Fibroblast of the aortic adventitia (primary cell): ENCODE measurements at places on chromosomes 7 and 10. TPM values are rescaled to one million over a fixed set of nuclear protein-coding genes. Genes with fewer than 3 reads are reported as not detected.

Gene CUZD1
- 0.72 and 1.4 TPM in 2 replicates for total RNA-seq

GRCh38 chr10:23981520-23982309, 227.2 kb upstream of the KIAA1217 start:
- DNase-seq: no peak

GRCh38 chr7:82129091-82129490, 314.5 kb downstream of the CACNA2D1 start:
- DNase-seq: no peak

DNA sequence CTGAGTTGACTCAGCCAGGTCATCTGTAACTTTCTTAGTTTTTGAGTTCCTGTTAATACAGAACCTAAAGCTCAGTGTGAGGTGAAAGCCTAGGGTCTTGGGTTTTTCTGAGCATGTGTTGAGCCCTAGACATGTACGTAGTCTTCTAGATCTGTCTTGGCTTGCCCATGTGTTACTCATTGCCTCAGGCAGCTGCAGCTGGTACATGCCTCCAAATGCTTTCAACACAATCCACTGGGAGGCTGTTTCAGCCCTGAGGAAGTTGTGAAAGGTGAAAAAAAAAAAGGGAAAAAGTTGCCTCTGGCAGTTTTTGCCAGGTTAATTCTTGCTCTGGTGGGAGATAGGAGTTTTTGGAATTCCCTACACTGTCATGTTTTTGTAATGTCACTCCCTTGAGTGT, 134.6 kb downstream of the RNF216 start:
- DNase-seq: peak; percentile 77

Gene SHOC2
- 63.9 and 70.1 TPM in 2 replicates for total RNA-seq

Gene CLDN4
- 0.54 and 0.74 TPM in 2 replicates for total RNA-seq

- no peak for DNase-seq
Observed at GRCh38 chr7:151018421-151019129, 5.7 kb downstream of the ATG9B start.

GRCh38 chr7:28484606-28484935, 72.3 kb downstream of the CREB5 start:
- DNase-seq: no peak

Gene RASSF4
- total RNA-seq: 1.9 and 3.8 TPM in 2 replicates

GRCh38 chr7:2622869-2623697, 8.7 kb upstream of the TTYH3 start:
- no peak for DNase-seq

DNA sequence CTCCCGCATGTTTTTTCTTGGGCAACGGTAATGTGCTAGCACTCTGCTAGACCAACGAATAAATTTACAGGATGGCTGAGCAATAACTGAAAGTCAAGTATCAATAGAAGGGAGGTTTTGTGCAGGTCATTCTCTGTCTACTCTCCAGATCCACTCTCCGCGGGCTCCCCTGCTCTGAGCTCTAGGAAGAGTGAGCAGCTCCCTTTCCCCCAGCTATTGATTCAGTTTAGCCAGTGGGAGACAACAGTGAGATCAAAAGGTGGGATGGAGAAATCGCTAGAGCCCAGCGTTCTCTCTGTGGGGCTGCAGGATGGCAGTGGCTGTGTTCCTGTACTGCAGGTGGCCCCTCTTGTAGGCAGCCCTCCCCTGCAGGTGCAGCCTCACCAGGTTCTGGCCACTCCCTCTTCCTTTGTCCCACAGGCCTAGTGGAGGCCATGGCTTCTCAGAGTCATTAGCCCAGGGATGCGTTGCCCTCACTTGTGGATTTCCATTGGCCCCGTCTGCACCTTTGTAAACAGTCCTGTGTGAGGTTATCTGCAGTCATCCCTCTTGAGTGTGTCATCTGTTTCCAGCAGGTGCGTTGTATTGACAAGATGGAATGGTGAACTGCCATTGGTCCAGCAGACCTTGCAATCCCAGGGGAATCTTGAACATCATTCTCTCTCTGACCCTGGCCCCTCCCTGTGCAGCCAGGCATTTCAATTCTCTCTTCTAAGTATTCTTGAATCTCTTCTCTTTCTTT, 11.1 kb downstream of the MSRB2 start:
- DNase-seq: no peak

Gene TAS2R4
- 2.3 and 4.5 TPM in 2 replicates for total RNA-seq

DNA sequence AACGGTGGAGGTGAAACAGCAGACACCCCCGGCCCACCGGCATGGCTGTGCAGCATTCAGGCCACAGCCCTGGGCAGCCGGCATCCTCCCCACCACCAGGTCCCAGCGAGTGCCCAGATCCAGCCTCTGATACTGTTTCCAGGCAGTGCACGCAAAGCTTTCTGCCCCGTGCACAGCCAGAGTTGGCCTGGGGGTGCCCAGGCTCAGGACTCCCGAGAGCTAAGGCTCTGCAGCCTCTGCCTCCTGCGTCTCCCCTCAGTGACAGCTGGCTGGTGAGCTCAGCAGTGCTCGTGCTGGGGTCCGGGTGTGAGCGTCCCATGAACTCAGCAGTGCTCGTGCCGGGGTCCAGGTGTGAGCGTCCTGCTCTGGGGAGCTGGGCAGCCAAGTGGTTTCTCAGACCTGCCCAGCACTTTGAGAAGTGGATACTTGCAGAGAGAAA, 65.4 kb downstream of the CFAP46 start:
- DNase-seq: no peak

Gene SMARCD3
- 44.9 and 59.7 TPM in 2 replicates for total RNA-seq

GRCh38 chr10:102998399-102998907, 80.4 kb downstream of the CNNM2 start:
- DNase-seq: no peak

Gene CARD11
- under 0.01 and 0.08 TPM in 2 replicates for total RNA-seq

DNA sequence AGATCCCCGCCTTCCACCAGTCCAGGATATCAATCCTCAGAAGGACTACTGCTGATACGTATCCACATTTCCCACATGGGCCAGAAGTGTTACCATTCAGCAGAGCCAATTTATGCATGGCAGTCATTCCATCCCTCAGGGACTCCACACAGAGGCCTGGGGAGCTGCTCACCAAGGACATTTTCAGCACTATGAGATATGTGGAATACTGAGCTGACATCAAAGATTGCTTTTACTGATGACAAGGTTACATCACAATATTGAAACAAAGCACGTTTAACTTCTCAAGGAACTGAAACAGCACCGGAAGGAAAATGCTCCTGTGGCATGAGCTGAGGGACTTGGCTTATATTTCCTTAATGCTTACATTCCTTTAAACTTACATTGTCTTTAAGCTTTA, 335.1 kb downstream of the BMPER start:
- peak; percentile 4 for DNase-seq

DNA sequence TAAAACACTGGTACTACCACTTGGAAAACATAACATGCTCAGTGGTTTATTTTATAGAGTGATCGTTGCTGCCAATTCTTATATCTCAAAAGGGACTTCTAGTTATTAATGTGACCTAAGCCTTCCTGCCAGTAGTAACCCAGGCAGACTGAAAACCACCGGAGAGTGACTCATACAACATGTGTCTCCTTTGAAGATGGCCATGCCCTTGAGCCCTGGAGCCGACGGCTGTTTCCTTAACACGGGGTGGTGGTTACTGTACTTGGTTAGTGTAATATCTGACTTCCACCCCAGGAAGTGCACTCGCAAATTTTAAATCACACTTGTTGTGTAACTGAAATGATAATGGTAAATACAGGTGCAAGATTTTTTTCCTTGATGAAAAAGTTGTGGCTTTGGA, 30.5 kb downstream of the JAKMIP3 start:
- DNase-seq: no peak

DNA sequence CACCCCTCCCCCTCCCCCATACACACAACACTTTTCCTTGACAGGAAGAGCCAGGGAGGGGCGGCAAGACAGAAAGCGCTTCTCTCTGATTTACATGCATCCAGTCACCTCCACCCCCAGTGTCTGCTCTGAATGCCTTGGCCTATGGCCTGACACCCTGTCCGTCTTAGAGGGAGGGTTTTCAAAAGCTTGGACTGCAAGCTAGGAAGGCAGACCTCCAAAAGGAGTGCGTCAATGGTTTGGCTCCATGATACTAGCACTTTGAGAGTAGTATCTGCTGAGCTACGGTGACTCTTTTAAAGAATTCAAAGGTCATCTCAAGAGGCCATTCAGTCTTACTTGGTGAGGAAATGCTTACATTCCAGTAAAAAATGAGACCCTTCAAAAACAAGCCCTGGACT, 20.3 kb upstream of the PAX2 start:
- peak; percentile 72 for DNase-seq

GRCh38 chr10:132920101-132920925, 22.1 kb downstream of the CFAP46 start:
- no peak for DNase-seq

DNA sequence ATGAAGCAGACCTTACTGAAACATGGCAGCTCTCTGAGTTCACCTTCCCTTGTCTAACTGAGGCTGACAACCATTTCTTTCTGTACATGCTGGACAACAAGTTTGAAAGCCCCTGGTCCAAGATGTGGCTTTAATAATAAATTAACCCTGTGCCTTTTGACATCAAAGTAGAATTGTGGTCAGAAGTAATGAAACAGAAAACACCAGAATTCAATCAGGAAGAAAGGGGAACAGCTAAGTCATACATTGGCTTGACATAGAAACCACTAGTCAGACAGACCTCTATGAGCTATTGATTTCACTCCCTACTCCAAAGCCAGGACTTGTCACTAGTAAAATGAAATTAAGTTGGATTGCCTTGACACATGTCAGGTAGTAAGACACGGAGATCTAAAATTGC, 175.2 kb upstream of the ASAH2 start:
- DNase-seq: no peak

Gene NPC1L1
- under 0.01 TPM in 1 of 2 replicates, not detected in the other for total RNA-seq

Gene GATA3
- total RNA-seq: not detected in 2 replicates

DNA sequence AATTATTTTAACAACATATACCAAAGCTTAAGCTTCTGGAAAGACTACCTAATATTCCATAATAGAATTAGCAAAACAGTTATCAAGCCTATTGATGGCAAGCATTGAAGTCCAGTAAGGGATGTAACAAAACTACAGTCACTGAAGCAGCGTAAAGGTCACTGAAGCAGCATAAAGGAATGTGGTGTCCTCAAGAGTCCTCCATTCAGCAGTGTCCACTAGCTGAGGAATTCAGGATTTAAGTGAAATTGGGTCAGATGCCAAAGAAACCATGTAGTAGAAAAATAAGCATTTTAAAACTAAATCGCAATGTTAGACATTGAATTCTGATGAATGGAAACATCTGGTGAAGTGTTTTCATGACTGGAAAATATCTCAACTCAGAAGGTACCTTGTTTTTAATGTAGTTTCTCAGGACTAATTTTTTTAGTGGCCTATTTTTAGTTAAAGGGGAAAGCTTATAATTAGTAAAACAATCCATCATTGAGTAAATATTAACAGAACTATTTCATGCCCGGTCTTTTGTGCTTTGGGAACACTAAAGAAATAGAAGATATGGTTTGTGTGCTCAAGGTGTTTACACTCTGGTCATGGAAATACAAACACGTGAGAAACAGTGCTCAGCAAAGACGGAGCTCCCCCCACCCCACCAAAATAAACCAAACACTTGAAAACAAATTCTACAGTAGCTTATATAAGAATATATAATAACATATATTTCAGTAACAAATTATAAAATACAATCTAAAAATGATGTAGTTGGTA, 121.4 kb downstream of the CDK14 start:
- peak; percentile 23 for DNase-seq

- no peak for DNase-seq
Observed at GRCh38 chr7:38335128-38335491, 61.7 kb upstream of the TARP start.

- DNase-seq: no peak
Observed at GRCh38 chr7:2003451-2003930, 229.3 kb downstream of the MAD1L1 start.

- no peak for DNase-seq
Observed at GRCh38 chr7:39062811-39063210, 85.1 kb downstream of the POU6F2 start.

Gene ELFN1
- 1.6 and 3.8 TPM in 2 replicates for total RNA-seq

DNA sequence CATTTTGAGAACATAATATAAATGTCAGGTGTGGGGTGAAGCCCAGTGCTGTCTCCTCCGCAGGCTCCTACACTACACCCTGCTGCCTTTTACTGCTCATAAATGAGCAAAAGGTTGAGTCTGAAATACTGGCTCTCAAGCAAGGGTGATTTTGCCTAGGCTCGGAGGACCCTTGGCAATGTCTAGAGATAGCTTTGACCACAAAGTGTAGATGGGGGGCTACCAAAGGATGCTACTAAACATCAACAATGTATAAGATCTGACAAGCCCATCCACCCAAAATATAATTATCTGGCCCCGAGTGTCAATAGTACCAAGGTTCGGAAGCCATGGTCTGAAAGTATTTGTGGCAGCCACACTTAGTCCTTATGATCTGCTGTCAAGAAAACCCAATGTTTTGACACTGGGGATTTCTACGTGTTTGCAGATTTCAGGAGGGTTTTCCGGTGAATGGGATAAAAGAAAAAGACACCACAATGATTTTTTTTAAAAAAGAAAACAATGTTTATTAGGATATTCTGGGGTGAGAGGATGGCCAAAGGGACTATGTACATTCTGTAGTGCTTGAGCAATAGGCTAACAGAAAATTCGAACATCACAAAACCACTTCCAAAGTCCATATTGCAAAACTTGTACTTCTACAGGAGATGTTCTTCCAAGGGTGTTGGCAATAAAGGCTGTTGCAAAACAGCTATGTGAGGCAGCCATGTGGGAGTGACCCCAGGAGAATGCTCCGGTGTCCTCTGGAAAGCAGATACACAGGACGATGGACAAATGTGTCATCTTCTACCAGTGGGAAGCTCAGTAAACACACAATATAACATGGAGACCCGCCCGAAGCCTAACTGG, 216.3 kb downstream of the GFRA1 start:
- no peak for DNase-seq

- DNase-seq: no peak
Observed at GRCh38 chr7:141410353-141411000, 140.7 kb upstream of the AGK start.

Gene SEMA3A
- 1.6 and 118 TPM in 2 replicates for total RNA-seq

- peak; percentile 38 for DNase-seq
Observed at GRCh38 chr7:55493408-55493807, 78.9 kb downstream of the VOPP1 start.

GRCh38 chr10:117204316-117204715, 7.0 kb downstream of the KCNK18 start:
- DNase-seq: no peak

Gene NRCAM
- 2.3 and 5.4 TPM in 2 replicates for total RNA-seq

Gene FAM25C
- not detected in 2 replicates for total RNA-seq

GRCh38 chr7:142889816-142890215, 4.3 kb upstream of the TRPV6 start:
- no peak for DNase-seq

Gene RBM17
- total RNA-seq: 41.8 and 68.9 TPM in 2 replicates

GRCh38 chr7:116240024-116240668, 29.8 kb downstream of the TES start:
- peak; percentile 46 for DNase-seq

DNA sequence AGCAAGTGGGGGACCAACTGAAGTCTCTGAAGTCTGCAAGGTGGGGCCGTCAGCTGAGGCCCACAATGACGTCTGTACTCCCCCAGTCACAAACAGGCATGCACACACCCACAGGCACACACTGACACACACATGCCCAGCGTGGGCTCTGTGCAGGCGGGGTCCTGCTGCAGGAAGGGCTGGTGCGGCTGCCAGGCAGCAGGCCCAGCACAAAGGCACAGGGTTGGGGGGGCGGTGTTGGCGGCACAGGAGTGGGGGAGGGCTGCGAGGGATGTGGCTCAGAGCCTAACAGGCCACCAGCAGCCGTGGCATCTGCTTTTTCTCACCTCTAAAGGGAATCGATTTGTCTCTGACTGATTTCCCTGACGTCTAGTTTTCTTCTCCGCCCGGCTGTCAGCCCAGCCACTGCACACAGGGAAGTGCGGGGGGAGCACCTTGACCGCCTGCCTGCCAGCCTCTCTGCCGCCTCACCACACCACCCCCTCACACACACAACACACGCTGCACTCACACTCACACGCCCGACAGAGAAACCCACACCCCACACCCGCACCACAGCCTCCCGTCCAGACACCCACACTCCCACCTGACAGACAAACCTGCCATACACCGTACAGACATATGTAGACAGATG, 43.5 kb upstream of the ZMIZ1 start:
- DNase-seq: no peak
